ENCODE measurements at places on chromosomes 4 and X.

- DNase-seq = no peak
Observed at GRCh38 chr4:119683518-119683917, 54.9 kb upstream of the PDE5A start.

DNA sequence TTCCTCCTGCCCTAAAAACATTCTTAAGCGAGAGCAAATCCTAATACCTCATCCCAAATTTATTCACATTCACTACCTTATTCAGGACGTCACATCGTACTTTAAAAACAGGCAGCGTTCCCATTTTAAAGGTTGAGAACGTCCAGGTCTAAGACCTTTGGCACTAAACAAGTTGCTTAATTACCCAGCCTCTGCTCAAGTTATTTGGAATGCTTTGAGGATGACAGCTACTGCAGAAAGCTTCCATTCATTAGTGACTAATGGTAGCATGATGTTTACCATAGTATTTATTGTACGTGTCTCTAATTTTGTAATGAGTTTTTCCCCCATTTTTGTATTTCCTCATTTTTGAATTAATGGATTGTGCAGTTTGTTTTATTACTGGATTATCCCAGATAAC lies 1.5 kb downstream of the USP38 start:
- DNase-seq = no peak

GRCh38 chr4:135177321-135177720 lies 975.7 kb upstream of the PABPC4L start:
- no peak for DNase-seq

GRCh38 chr4:127509155-127509554 lies 123.6 kb upstream of the INTU start:
- no peak for DNase-seq

Measured in endothelial cell (in vitro differentiated cells).